ENCODE measurements at places on chromosomes 3 and 15. TPM values are rescaled to one million over a fixed set of nuclear protein-coding genes. Genes with fewer than 3 reads are reported as not detected.

- no peak overlapping the region for H3K4me3 ChIP-seq
- no peak for DNase-seq
- no peak overlapping the region for H3K27ac ChIP-seq
Observed at GRCh38 chr3:69438476-69438875, 52.6 kb upstream of the FRMD4B start.

The FBXO40 gene
- not detected for total RNA-seq

DNA sequence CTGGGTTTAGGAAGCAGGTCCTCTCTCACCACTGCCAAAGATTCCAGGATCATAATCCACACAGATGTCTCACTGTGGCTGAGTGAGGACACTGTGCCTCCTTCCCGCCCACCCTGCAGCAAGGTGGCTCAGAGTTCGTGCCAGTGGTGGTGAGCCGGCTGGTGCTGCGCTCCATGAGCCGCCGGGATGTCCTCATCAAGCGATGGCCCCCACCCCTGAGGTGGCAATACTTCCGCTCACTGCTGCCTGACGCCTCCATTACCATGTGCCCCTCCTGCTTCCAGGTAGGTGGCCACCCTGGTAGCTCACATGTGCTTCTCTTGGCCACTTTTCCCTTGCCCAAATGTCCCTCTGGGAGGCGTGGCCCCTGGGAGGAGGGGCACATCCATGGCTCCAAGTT is 9.0 kb upstream of the RHO start:
- no peaks in the 10 kb centered on the region for H3K36me3 ChIP-seq
- no peaks in the 10 kb centered on the region for H3K4me1 ChIP-seq
- H3K27me3 ChIP-seq, result no peaks in the 10 kb centered on the region
- H3K27ac ChIP-seq, result no peak overlapping the region
- H3K4me3 ChIP-seq, result no peak overlapping the region

DNA sequence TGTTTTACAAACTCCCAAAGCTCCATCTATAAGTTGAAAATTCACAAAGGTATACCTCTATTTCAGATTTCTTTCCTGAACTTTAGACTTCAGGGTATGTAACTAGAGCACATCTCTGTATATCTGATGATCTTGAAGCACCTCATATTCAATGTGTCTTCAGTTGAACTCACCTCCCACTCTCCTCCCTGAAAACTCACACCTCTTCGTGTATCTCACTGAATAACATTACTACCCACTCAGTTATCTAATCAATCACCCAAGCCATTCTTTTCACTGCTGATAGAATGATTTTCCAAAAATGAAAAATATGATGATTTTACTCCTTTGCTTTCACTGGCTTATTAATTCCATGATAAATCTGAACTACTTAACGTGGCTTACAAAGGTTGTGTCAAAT is 52.9 kb downstream of the GTPBP8 start:
- no peaks in the 10 kb centered on the region for H3K36me3 ChIP-seq
- no peak for DNase-seq
- H3K27ac ChIP-seq, result no peak overlapping the region
- no peaks in the 10 kb centered on the region for H3K4me1 ChIP-seq
- H3K27me3 ChIP-seq, result no peaks in the 10 kb centered on the region

The MNS1 gene
- total RNA-seq, result 5.1 TPM

All from upper lobe of left lung (tissue), 6 donors.